Fibroblast of lung (primary cell): ENCODE measurements at places on chromosomes 1 and 21. TPM values are rescaled to one million over a fixed set of nuclear protein-coding genes. Genes with fewer than 3 reads are reported as not detected.

DNA sequence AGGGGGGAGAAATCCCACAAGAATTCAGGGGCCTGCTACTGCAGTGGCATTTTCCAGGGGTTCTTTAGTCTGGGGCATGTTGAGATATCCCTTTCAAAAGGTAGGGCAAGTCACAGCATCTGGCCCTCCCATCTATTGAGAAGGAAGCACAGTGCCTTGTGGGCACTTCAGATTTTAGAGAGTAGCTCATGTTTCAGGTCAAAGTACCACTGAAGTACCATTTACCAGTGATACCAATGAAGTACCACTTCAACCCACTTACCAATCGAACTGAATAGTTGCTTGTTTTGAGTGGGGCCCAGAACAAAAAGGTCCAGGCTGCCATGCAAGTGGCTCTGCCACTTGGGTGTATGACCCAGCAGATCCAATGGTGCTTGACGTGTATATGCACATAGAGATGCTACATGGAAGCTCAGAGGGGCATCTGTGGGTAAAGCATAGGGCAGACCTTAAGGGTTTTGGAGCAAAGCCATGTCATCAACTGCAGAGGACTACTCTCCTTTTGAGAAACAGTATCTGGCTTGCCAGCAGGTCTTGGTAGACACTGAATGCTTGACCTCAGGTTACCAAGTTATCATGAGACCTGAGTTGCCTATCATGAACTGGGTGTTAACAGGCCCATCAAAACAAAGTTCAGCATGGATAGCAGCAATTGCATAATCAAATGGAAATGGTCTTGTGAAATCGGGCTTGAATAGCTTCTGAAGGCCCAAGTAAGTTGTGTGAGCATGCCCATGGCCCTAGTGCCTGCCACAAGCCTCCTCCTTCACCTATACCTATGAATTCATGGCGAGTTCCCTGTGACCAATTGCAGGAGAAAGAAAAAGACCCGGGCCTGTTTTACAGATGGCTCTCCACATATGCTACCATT lies 23.5 kb downstream of the PLA2G2D start:
- DNase-seq = no peak

- DNase-seq = no peak
Observed at GRCh38 chr1:211485480-211485857, 6.5 kb downstream of the RD3 start.

DNA sequence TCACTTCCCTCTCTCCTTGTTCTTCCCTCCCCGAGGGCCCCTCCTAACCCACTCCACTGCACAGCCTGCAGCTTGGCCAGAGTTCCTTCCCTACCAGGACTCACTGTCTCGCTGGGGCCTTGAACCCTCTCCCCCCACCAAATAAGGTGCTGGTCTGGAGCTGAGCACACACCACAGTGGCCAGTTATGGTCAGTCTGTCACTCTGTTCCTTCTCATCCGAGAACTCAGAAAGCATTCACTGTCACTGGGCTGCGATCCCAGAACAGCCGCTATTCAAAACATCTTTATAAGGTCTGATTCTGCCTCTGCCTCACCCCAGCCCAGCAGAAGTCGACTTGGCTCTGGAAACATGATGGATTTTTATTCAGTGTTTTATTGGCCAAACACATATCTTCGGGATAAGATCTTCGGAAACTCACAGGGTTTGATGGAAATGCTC lies 19.8 kb upstream of the LBR start:
- DNase-seq = peak; percentile 90

DNA sequence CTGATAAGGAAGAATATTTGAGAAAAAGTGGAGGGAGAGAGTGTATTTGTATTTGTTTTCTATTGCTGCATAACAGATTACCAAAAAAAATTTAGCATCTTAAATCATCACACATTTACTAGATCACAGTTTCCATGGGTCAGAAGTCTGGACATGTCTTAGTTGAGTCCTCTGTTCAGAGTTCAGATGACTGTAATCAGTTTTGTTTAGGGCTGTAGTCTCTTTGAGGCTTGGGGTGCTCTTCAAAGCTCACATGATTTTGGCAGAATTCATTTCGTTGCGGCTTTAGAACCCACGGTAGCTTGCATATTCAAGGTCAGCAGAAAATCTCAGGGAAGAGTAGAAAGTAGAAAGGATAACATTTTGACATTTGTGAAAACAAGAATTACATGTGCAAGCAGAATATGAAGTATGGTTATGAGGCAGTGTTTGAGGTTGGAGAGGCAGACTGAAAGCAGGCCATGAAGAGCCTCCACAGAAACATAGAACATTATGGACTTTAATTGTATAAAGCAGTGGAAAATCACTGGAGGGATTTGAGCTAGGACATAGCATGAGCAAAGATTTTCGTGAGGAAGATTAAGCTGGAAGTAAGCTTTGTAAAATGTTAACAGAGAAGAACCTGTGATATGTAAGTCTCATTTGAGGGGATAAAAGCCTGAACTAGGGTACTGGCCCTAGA lies 110.6 kb upstream of the GPR52 start:
- DNase-seq = no peak

- DNase-seq = peak; percentile 33
Observed at GRCh38 chr21:42411891-42412635, 8.4 kb downstream of the UBASH3A start.

Gene EXTL1
- total RNA-seq = 0.26 and 0.33 TPM in 2 replicates

Gene PGLYRP4
- not detected in 2 replicates for total RNA-seq

Gene EIF3I
- total RNA-seq = 246 and 277 TPM in 2 replicates

GRCh38 chr21:33897098-33897497 lies 18.5 kb downstream of the ATP5PO start:
- no peak for DNase-seq
